Natural killer cell treated with Interleukin-12 subunit alpha and Interleukin-12 subunit beta and Interleukin-15 and Interleukin-18, amount 100 ng/mL, for 72 hours (primary cell): ENCODE measurements at places on chromosomes 2 and 18. TPM values are rescaled to one million over a fixed set of nuclear protein-coding genes. Genes with fewer than 3 reads are reported as not detected.

The CFC1 gene
- total RNA-seq: not detected

The COLEC11 gene
- total RNA-seq: not detected

The TSHZ1 gene
- total RNA-seq: 21.0 TPM

The TCF7L1 gene
- total RNA-seq: not detected

The SIX3 gene
- total RNA-seq: not detected

The MGAT4A gene
- 23.1 TPM for total RNA-seq

The RGPD3 gene
- total RNA-seq: 0.92 TPM

The PLEKHH2 gene
- total RNA-seq: 0.26 TPM

The CRYGD gene
- total RNA-seq: not detected
